GM23338 (cell line): ENCODE measurements at places on chromosomes 12 and 14. TPM values are rescaled to one million over a fixed set of nuclear protein-coding genes. Genes with fewer than 3 reads are reported as not detected.

DNA sequence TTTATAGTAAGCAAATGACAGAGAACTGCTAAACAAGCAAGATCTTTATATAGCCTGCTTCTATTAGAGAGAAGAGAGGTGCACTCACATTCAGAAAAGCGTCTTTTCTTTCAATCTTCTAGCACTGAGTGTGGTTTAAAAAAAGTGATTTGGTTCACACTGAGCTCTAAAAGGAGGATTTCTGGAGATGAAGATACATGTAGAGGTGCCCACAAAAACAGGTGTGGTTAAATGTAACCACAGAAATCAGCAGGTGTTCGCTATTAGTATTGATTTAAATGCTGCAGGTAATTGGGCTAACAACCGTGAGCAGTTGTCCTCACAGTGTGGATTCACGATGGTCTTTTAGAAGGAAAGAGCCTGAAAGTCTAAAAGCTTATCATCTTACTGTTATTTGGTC lies 10.7 kb downstream of the PKP2 start:
- DNase-seq, result no peak

DNA sequence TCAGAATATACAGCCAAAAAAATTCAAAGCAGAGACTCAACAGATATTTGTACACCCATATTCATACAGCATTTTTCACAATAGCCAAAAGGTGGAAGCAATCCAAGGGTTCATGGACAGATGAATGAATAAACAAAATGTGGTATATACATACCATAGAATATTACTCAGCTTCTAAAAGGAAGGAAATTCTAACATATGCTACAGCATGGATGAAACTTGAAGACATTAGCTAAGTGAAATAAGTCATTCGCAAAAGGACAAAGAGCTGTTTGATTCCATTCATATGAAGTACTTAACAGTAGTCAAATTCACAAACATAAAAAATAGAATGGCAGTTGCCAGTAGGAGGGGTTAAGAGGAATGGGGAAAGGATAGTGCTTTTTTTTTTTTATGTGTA lies 91.8 kb upstream of the ARID2 start:
- no peak for DNase-seq

DNA sequence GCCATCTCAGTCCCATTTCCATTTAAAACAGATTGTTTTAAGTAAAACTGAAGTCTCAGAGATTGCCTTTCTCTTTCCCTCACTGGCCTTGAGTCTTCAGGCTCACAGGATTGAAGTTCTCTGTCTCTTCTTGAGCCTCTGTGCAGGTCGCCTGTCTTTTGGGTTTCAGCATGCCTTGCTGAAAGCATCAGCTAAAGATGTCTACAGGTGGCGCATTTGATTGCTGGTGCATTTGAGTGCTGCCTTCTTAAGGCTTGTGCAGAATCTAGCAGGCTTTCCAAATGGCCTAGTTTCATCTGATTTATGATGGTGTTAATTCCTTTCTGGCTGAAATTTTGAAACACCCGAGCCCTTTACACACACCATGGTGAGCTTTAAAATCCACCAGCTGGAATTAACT lies 1062.2 kb upstream of the FBXO33 start:
- DNase-seq, result peak; percentile 26

- DNase-seq, result no peak
Observed at GRCh38 chr14:66137081-66137480, 349.1 kb upstream of the CCDC196 start.

DNA sequence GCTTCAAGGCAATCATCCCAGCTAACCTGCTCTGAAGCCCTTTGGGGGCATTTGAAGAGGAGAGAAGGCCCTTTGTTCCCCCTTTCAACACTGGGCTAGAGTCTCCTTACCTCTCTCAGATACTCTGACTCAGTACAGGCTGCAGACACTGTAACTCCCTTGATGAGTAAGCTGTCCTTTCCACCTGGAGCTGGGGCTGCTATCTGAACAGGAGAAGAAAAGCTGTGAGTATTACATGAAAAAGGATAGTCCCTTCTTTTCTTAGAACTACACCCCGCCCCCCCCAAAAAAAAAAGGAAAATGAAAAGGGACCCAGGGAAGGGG lies 186.6 kb upstream of the PLEKHG7 start:
- no peak for DNase-seq

DNA sequence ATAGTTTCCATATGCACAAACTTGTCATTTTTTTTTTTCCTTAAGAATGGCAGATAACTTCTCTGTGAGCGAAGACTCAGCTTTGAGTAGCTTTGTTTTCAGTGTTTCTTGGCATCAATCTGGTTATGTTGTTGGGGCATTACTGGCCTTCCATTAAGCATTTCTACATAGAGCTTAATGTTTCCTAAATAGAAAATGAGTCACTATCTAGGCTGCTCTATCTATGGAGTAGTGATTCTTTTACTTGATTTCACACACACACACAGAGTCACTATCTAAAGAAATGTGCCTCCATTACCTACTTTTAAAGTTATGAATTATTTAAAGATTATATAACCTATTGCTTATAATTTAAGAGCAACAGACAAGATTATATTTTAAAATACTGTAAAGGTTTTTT lies 53.9 kb downstream of the TMEM260 start:
- no peak for DNase-seq

DNA sequence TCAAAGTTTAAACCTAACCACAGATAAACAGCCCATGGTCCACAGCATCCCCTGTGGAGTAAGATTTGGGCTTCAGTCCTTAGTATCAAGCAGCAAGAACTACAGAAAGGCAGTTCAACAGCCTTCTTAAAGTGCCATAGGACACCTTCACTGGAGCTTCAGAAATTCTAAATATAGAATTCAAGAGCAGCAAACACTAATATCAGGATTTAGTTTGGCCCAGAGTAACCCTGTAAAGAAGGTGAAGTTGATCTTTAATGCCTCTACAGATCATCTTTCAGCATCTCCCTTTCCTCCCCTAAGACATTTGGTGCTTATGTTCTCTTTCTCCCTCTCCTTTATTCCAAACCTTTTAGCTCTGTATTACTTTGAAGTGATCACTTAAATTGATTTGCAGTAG lies 59.5 kb upstream of the ARHGAP5 start:
- no peak for DNase-seq

- no peak for DNase-seq
Observed at GRCh38 chr14:93049867-93050331, 65.8 kb downstream of the ITPK1 start.

- DNase-seq, result peak; percentile 52
Observed at GRCh38 chr12:94872971-94873733, 130.3 kb downstream of the NDUFA12 start.

- DNase-seq, result no peak
Observed at GRCh38 chr12:33156042-33156441, 259.5 kb upstream of the PKP2 start.

- peak; percentile 13 for DNase-seq
Observed at GRCh38 chr14:69980457-69981425, 101.5 kb downstream of the SMOC1 start.

GRCh38 chr14:25788252-25788651 lies 738.3 kb upstream of the STXBP6 start:
- DNase-seq, result no peak

RPL10L gene
- not detected in 2 replicates for total RNA-seq

ATG14 gene
- total RNA-seq, result 15.2 and 15.6 TPM in 2 replicates

SPIC gene
- total RNA-seq, result not detected in 2 replicates
